ENCODE measurements at places on chromosomes 13 and 19.

DNA sequence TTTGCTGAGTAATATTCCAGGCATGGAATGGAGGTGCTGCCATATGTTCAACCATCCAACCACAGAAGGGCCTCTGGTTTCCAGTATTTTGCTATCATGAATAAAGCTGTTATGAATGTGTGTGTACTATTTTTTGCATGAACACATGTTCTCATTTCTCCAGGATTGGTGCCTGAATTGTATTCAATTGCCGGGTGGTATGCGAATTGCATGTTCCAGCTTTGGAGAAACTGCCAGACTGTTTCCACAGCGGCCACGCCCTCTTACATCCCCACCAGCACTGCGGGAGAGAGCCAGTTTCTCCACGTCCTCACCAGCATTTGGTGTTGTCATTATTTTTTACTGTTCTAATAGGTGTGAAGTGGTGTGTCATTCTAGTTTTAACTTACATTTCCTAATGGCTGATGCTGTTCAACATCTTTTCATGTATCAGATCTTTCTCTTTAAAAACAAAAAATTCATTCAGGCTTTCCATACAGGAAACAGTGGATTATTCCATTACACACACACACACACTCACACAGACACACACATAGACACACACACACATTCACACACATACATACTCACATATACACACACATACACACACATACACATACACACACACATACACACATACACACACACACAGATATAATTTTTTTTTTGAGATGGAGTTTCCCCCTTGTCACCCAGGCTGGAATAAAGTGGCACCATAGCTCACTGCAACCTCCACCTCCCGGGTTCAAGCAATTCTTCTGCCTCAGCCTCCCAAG, 154.1 kb downstream of the PTPRS start:
- peaks cover 4% of the 10 kb centered on the region for H3K27me3 ChIP-seq
- H3K27ac ChIP-seq, result no peak overlapping the region
- H3K36me3 ChIP-seq, result no peaks in the 10 kb centered on the region
- H3K4me1 ChIP-seq, result no peaks in the 10 kb centered on the region
- H3K4me3 ChIP-seq, result no peak overlapping the region
- no peak for DNase-seq

GRCh38 chr19:32363175-32363574, 17.8 kb downstream of the ZNF507 start:
- no peak for DNase-seq
- H3K36me3 ChIP-seq, result peaks cover 40% of the 10 kb centered on the region
- peaks cover 7% of the 10 kb centered on the region for H3K4me1 ChIP-seq
- no peaks in the 10 kb centered on the region for H3K27me3 ChIP-seq
- no peak overlapping the region for H3K4me3 ChIP-seq
- H3K27ac ChIP-seq, result peak overlapping the region; percentile 49

- no peaks in the 10 kb centered on the region for H3K36me3 ChIP-seq
- DNase-seq, result no peak
- peaks cover 35% of the 10 kb centered on the region for H3K27me3 ChIP-seq
- no peak overlapping the region for H3K27ac ChIP-seq
- peaks cover 3% of the 10 kb centered on the region for H3K4me1 ChIP-seq
- no peak overlapping the region for H3K4me3 ChIP-seq
These were observed 3.5 kb upstream of the DLEU7 start for GRCh38 chr13:50846861-50847475.

DNA sequence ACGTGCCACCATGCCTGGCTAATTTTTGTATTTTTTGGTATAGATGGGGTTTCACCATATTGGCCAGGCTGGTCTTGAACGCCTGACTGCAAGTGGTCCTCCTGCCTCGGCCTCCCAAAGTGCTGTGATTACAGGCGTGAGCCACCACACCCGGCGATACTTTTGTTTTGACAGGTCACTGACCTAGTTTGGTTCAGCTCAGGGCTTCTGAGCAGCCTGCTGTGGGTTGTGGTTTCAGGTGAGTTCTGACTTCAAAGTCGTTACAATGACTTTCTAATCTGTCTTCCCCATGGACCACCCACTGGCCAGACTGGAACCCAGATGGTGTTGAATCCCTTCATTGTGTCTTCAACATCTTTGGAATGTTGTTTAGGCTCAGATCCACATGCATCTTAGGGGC, 73.8 kb downstream of the TRPM4 start:
- no peak overlapping the region for H3K4me3 ChIP-seq
- no peaks in the 10 kb centered on the region for H3K36me3 ChIP-seq
- no peak for DNase-seq
- no peak overlapping the region for H3K27ac ChIP-seq
- H3K4me1 ChIP-seq, result no peaks in the 10 kb centered on the region
